KG1 (cell line): ENCODE measurements at places on chromosomes 16 and 17.

- no peak for DNase-seq
Measured at GRCh38 chr16:88599825-88600538, 29.8 kb downstream of the ZC3H18 start.

DNA sequence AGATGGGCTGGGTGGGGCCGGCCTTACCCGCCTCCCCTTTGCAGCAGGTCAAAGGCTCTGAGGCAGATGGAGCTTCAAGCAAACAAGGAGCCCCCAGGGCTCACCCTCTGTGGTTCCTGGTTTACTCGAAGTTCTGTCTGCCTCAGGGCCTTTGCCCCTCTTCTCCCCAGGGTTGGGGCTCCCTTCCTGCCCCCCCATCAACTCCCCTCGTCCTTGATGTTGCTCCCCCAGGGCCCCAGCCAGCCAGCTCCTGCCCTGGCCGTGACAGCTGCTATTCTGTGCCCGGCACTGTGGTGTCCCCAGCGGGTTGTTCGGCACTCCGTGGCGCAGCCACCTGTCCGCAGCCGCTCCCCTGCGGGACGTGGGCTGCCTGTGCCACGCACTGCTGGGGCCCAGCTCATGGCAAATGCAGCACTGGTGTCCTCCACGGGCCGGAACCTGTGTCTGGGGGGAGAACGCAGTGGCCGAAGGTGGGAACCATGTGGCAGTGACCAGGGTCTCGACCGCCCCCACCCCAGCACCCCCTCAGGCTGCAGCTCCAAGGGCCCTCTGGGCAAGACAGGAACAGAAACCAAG is 4.3 kb upstream of the METRN start:
- no peak for DNase-seq

- DNase-seq: no peak
Measured at GRCh38 chr17:67769231-67769630, 51.5 kb downstream of the NOL11 start.

GRCh38 chr17:1986783-1987451 is 38.2 kb downstream of the RTN4RL1 start:
- no peak for DNase-seq

DNA sequence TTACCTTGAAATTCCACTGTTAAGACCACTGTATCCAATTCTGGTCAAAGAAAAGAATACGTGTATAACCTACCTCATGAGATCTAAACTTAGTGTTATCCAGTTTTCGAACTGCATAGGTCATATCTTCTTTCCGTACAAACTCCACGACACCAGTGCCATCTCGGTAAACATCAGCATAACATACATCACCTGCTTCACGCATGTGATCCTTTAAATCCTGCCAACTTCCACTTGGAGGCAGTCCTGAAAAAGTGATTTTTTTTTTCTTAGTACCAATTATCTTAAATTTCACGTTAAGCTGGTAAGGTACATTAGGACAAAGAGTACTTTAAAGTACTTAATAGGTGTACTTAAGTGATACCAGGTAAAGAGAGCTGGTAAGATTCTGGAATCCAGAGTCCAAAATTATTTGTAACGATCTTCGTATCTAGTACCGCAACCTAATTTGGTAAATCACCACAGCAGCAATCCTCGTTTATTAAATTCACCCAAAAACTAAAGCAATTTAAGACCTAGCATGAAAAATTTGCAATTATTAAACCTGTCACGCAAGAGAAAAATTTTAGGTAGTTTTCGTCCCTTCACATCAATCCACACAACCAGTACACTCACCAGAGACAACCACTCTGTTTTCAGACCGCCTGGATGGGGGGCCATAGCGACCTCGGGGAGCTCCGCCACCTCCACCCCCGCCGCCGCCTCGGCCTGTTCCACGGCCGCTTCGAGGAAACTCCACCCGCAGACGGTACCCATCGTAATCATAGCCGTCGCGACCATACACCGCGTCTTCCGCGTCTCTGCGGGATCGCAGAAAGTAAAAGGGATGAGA is 1.1 kb downstream of the SRSF1 start:
- DNase-seq: no peak

DNA sequence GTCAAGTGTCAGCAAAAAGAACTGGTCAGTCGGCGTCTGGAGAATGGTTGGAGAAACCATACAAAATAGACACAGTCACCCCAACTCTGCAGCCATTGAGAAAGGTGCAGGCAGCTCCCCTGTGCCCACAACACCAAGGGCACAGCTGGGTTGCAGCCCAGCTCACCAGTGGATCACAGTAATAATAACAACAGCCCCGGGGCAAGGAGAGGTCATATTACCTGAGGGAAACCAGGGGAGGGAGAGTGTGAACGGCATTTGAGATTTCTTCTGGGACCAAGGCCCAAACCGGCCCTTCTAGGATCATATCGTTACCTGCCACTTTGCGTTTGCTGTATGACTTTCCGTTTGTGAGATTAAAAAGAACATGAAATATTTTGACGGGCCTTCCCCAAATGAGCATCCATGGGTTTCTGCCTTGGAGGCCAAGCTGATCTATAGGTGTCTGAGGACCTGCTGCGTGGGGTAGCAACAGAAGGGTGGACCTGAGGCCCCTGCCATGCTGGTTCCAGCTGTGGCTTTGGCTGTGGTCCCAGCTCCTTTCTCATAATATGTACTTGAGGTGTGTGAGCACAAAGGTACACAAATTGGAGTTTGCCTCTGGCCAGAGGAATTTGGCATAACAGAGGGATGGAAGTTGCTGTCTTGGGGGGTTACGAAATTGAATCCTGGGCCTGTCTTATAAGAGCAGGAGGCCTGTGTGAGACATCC is 154.6 kb downstream of the CMIP start:
- DNase-seq: no peak
